ENCODE measurements at places on chromosomes 12 and 14.

DNA sequence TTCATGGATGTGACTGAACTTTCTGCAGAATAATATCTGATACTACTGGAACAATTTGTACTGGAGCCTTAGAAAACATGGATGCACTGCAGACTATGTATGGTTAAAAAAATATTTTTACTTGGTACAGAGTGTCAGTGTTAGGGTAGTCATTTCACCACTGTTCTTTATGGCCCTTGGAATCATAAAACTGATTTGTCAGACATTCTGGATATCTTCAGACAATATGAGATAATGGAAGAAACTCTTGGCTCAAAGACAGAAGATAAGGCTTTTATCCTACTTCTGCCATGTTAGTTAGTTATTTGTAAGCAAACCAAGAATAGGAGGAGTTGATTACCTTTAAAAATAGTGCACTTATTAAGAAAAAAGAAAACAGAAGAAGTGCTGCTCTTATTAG is 209.4 kb downstream of the LRIG3 start:
- DNase-seq = no peak

DNA sequence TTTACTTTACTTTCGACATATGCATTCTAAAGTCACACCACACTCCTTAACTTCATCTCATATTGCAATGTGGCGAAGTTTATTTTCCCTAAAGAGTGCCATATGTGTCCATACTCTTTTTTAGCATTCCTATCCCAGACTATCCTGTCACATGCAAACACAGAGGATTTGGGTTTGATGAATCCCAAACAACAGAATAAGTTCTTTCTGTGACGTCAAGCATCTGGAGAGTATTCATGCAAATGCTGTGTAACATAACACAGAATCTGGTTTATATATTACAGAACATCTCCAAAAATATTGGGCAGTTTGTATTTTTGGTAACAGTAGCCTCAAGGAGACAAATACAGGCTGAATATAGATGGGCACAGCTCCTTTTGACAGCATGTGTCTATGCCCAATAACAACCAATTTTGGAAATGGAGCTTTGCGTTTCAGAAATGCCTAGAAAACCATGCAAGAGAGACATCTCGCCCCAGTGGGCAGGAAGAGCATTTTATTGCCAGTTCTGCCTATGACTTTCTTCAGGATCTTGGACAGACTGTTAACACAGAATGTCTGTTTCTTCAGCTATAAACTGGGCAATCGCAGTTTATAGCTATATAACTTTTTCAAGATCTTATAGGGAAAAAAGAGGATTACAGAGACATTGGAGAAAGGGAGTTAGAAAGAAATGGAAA is 190.8 kb downstream of the ADAMTS20 start:
- no peak for DNase-seq

GRCh38 chr12:24045816-24046257 is 96.4 kb upstream of the SOX5 start:
- DNase-seq = no peak

GRCh38 chr14:95701846-95702221 is 12.1 kb downstream of the TCL1A start:
- no peak for DNase-seq

DNA sequence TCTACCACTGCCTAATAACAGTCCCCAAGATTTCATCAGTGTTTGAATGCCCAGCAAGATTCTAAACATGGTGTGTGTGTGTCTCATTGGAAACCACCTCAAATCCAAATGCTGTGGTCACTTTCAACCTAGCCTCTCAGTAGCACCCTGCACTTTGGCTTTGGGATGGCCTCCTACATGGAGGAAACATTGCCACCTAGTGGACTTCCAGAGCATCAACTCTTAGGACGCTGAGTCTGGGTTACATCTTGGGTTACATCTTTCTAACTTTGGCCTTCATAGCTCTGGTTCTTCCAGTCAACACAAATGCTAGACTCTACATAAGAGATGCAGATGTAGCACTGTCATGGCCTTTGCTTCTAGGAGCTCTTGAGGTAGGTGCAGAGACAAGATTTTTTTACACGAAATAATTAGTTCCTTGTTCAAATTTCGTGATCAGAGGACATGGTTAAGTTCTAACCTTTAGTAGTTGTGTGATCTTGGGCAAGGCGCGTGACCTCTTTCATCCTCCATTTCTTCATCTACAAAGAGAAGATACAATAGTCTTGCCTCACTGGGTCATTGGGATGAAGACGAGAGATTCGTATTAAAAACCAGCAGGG is 113.5 kb upstream of the VASH1 start:
- peak; percentile 75 for DNase-seq

- DNase-seq = peak; percentile 72
These were observed 279.3 kb downstream of the MED13L start for GRCh38 chr12:115998119-115998633.

All from NCI-H510A treated with DMSO at 0.1 percent for 48 hours (cell line).